H54 (cell line): ENCODE measurements at places on chromosomes 7 and 10.

DNA sequence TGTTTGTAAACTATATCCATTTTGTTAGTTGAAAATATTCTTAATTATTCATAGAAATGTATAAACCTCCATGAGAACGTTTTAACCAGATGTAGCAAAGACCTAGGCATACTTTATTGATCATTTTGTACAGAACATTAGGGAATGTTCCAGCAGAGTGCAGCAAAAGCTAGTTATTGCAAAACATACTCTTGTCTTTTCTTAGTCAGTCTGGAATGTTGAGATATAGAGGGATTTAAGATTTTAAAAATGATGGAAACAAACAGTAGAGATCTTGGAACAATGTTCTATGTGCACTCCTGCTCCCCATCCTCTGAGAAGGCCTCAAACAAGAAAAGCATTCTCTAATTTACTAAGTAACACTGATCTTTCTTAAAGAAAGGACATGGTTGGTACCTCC is 292.1 kb downstream of the BBS9 start:
- DNase-seq = no peak

DNA sequence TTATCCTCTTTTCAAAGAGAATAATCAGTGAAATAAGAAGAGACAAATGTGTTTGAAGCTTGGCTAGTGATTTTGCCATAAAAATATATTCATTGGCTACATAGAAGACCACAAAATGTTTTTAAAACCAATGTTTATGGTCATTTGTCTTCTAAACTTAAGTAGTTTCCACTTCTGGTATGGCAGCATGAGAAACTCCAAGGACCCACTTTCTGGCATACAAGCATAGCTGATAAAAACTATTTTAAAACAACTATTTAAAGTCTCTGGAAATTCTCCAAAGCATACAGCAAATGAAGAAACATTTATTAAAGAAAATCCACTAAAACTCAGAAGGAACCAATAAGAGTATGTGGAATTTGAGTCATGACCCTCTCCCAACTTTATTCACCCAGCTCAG is 89.2 kb upstream of the TOMM7 start:
- DNase-seq = no peak

- DNase-seq = peak; percentile 68
These were observed 9.4 kb upstream of the GET4 start for GRCh38 chr7:867001-867405.

- DNase-seq = peak; percentile 69
These were observed 8.4 kb upstream of the LYZL2 start for GRCh38 chr10:30637881-30638467.
